ENCODE measurements at places on chromosomes 6 and 20.

GRCh38 chr6:157879034-157879872 lies 56.2 kb downstream of the SNX9 start:
- DNase-seq, result no peak

GRCh38 chr6:2197177-2197671 lies 48.2 kb downstream of the GMDS start:
- DNase-seq, result no peak

- DNase-seq, result no peak
Measured at GRCh38 chr6:14921878-14922671, 323.8 kb upstream of the JARID2 start.

- no peak for DNase-seq
Measured at GRCh38 chr6:96787846-96788580, 49.3 kb downstream of the GPR63 start.

DNA sequence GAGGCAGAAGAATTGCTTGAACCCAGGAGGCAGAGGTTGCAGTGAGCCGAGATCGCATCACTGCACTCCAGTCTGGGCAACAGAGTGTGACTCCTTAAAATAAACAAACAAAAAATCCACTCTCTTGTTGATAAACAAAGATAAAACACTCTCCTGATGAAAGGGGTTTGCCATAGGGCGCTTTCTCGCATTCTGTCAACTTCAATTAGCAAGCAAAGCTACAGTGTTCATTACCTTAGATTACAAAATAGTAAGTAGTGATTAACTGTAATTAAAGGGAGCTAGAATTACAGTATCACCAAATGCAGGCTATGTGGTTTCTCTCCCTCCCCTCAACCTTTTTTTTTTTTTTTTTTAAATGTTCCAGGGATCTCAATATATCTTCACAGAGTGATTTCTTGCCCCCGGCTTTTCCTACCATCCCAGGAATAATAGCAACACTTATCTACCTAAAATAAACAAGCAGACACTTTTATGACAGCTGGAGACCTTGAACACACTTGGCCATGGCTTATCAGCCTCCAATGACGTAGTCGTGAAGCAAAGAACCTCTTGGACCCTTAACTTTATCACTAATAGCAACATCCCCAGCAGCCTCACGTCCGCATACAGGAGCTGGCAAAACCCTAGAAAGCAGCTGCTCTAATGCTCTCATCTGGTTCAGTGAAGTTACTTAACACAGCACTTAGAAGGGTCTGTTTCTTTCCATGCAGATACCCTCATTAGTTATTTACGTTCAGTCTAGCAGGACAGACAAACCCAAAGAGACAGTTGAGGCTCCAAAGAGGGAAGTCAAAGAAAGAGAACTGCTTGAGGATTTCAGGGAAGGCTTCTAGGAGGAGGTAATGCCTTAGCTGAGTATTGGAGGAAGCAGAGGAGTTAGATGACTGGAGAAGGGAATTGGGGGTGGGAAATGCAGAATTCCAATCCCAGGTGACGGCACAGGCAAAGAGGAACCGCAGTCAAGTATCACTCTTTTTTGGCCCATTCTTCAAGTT lies 37.9 kb upstream of the NEDD9 start:
- no peak for DNase-seq

GRCh38 chr6:135217663-135218062 lies 36.6 kb downstream of the MYB start:
- no peak for DNase-seq

DNA sequence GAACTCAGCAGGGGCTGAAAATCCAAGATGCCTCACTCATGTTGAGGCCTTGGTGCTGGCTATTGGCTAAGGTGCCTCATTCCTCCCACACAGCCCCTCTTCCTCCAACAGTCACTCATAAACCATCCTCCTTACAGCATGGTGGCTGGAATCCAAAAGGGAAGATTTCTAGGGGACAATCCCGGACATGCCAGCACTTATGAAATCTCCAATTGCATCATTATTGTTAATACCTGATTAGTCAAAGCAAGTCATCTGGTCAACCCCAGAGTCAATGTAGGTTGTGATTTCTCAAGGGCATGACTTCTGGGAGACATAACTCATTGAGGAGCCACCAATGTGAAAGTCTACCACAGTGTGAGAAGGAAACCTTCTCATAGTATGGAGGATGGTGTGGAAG lies 506.6 kb upstream of the NOX3 start:
- DNase-seq, result no peak

- no peak for DNase-seq
Measured at GRCh38 chr6:10540073-10540746, 19.1 kb downstream of the GCNT2 start.

- no peak for DNase-seq
Measured at GRCh38 chr6:87196275-87196842, 41.0 kb downstream of the ZNF292 start.

DNA sequence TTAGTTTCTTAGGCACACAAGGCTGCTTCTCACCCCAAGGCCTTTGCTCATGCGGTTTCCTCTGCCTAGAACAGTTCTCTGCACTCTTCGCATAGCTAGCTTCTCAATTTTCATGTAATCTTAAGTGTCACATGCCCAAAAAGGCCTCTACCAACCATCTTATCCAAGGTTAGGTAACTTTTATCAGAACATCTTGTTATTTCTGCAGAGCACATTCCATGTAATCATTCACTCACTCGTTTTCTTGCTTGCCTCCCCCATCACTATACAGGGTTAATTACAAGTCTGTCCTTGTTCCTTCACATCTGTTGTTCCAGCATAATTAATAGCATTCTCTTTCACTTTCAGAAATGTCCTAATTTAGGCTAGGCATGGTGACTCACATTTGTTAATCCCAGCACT lies 53.8 kb downstream of the NCOA6 start:
- no peak for DNase-seq

GRCh38 chr20:49948178-49948577 lies 12.0 kb downstream of the RNF114 start:
- DNase-seq, result no peak

DNA sequence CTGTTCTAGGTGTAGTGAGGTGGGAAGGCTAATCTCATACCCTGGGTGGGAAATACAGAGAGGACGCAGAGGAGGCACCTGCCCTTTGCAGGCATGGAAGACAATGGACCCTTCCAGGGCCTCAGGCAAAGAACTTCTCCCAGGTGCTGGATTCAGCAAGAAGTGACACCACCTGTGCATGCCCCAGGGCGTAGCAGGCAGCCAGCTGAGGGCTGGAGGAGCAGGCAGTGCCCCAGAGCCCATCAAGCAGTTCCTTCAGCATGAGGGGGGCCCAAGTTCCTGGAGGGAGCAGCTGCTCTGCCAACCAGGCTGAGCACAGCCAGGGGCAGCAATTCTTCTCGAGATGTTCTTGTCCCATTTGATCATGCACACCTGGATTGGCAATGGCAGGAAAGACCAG lies 170.3 kb upstream of the PDE10A start:
- DNase-seq, result no peak

- DNase-seq, result no peak
Measured at GRCh38 chr6:48766349-48766748, 655.4 kb upstream of the PTCHD4 start.

GRCh38 chr20:47620808-47621805 lies 119.4 kb downstream of the NCOA3 start:
- DNase-seq, result peak; percentile 35

DNA sequence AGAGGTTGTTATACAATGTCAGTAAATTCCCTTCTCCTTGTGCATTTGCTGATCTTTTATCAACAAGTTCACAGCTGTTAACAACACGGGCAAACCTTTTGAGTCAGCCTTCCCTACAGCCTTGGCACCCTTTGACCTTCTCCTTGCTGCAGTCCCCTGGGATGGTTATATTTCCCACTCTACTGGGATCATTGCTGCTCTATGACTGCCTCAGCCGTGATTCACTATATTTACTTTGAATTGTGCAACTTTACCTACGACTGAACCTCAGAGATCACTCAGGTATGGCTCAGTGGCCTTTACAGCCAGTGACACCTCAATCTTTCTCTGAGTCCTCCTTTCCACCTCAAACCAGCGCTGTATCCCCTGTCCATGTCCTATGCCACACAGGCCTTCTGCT lies 1293.3 kb downstream of the EPHA7 start:
- DNase-seq, result no peak

DNA sequence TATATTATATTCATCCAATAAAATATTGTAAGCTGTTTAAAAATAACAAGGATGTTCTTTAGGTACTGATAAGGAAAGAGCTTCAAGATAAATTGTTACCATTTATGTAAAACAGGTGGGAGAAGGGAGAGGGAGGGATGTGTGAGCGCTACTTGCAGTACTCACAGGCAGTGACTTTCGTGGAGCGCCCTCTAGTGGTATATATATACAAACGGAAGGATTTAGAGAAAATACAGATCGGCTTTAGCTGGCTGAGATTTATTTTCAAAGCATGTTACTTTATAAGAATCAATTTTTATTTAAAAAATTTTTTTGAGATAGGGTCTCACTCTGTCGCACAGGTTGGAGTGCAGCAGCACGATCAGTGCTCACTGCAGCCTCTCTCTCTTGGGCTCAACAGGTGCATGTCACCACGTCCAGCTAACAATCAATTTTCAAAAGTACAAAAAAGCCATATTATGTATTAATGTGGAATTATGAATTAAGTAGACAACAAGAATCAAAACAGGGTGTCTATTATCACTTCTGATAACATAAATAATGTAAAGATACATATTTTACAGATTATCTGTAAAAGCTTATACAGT lies 3.3 kb upstream of the MOG start:
- peak; percentile 51 for DNase-seq

- no peak for DNase-seq
Measured at GRCh38 chr6:111666847-111667246, 61.2 kb upstream of the TRAF3IP2 start.

GRCh38 chr6:136586295-136586694 lies 36.1 kb upstream of the MAP7 start:
- DNase-seq, result no peak

DNA sequence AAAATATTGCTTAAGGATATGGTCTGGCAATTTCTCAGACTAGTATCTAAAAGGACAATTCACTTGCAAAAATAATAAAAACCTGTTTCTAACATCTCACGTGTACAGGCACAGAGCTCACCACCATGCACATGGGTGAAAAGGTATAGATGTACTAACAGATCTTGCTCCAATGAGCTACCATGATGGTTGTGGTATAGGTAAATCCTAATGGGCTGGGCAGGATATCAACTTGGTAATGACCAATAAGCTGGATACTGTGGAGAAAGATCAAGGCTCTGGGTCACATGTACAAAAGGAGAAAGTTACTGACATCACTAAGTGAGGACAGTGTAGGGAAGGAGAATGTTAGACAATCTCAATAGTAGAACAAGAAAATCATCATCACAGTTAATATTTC lies 111.0 kb upstream of the NUP153 start:
- DNase-seq, result no peak

DNA sequence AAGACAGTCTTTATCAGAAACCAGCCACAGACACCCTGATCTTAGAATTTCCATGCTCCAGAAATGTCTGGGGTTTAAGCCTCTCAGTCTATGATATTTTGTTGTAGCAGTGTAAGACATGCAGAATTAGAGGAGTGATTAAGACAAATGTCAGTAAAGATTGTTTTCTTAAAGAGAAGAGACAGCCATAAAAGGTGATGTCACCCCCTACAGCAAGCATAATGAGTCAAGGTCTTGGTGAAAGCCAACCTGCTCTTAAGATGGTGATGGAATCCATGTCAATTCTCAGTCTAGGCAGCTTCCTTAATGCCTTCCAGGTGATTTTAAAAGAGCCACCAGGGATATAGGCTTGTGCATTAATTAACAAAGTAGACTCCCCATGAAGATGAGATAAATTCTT lies 849.9 kb upstream of the EPHA7 start:
- DNase-seq, result no peak

DNA sequence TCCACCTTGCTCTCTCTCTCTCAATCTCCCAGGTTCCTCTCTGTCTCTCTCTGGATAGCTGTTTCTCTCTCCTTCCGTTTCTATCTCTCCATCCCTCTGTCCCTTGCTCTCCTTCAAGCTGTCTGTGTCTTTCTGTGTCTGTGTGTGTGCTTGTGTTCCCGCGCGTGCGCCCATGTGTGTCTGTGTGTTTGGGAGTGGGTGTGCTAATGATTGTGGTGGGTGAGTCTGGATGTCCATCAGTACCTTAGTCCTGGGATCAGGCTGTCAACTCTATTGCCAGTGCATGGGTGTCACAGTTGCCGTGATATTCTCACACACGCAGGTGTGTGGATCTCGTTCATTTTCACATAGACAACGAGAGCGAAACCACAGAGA lies 1380.6 kb upstream of the DEFB115 start:
- no peak for DNase-seq
